ENCODE measurements at places on chromosomes 7 and 10.

DNA sequence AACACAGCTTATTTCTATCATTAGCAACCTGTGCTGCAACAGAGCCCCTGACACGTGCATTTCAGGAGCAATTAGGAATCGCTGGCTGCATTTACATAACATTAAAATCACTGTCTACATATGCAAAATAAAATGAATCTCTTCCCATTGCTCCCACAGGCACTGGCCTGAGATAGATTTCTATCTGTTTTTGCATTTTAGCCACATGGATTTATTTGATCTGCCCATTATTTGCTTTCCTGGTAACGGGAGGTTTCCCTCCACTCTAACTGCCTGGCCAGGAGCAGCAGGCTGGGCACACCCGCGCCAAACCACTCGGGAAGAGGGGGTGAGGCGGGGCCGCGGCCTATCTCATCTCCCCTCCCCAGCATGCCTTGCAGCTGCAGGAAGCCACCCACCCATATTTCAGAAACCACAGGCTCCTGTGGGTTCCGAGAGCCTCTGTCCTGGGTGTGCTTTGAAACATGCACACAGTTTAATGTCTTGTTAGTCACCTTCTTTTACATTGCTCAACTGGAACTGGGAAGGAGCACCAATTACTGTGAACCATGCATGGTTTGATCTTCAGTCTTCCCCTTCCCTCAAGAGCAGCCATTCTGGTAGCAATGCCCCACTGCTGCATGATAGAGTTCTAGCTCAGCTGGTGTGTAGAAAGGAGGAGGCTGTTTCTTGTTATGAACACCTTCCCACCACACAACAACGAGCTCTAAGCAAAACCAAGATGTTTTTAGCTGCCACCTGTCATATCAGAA, 37.7 kb upstream of the IKZF1 start:
- DNase-seq: peak; percentile 21

DNA sequence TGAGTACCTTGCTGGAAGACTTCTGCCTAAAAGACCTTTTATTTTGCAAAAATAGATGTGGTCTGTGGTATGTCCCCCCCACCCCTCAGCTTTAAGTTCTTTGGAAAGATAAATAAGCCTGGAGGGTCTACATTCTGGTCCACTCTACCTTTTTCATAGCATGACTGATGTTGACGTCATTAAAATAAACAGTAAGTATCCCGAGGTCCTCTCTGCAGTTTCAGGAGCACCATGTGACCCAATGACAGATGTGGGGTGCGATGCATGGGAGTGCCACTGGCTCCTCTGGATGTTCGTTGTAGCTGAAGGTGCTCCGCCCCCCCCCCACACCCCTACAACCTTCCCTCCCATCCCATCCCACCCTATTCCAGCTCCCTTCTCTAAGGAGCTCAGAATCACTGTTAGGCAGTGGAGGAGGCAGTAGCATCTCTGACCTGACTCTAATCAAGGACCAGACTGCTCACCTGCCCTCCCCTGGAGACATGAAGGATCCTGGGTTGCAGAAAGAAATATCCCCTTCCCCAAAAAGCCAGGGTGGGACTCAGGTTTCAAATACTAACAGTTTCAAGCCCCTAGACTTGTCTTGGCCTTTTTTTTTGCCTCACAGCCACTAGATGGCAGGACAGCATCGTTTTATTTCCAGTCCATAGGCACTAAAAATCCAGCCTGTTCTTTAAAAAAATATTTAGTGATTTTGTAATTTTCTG, 25.1 kb downstream of the CASP7 start:
- DNase-seq: no peak

DNA sequence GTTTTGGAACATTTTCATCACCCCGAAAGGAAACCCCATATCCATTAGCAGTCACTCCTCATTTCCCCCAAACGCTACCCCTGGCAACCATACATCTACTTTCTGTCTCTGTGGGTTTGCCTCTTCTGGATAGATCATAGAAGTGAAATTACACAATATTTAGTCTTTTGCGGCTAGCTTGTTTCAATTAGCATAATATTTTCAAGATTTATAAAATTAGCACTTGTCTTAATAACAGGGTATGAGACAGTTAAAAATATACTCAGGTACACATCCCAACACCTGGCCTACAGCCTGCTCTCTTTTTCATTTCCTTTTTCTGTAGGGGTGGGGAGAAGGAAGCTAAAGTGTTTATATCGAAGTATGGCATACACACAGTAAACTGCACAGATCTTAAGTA, 81.4 kb upstream of the LRGUK start:
- DNase-seq: no peak

GRCh38 chr7:111388912-111389311, 173.4 kb downstream of the IMMP2L start:
- no peak for DNase-seq

DNA sequence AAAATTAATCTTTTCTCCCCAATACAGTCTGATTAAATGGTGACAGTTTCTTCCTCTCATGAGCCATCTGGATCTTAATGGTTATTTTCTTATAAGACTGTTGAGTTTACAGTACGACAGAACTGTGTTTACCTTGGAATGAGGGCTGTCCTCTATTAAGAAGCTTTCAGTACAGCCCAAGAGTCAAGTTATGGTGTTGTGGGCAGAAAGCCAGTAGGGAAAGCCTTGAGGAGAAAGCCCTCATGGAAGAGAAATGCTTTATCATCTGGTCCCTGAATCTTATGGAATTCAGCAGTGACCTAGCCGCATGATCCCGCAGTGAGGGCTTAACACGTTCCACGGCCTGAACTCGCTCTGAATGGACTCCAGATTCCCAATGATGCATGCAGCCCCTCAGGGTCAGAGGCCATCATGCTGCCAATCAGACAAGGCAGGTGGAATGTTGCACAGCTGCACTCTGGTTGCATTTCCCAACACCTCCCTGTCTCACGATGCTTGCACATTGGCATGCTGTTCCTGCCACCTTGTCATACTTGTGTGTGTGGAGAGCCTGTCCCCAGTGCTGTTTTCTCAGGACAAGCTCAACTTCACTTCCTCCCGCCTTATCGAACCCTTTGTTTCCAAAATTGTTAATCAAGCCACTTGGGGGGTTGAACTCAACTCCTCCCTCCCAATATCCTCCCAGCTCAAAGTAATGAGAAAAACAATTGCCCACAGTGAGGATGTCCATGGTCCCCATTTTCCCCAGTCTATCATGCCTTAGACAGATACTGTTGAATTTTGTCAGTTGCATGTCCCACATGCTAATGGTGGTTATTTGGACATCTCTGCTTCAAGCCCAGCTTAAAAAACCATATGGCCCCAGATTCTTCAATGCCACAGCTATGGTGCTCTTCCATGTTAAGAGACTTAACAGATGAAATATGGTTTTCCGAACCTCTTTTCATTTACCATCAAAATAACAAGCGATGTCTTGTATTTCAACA, 211.1 kb upstream of the TCF7L2 start:
- no peak for DNase-seq

- no peak for DNase-seq
Measured at GRCh38 chr10:124647421-124648130, 96.6 kb downstream of the FAM53B start.

- DNase-seq: no peak
Measured at GRCh38 chr10:118203461-118203860, 138.7 kb downstream of the FAM204A start.

- no peak for DNase-seq
Measured at GRCh38 chr10:126387041-126387921, 996 bp downstream of the ADAM12 start.

DNA sequence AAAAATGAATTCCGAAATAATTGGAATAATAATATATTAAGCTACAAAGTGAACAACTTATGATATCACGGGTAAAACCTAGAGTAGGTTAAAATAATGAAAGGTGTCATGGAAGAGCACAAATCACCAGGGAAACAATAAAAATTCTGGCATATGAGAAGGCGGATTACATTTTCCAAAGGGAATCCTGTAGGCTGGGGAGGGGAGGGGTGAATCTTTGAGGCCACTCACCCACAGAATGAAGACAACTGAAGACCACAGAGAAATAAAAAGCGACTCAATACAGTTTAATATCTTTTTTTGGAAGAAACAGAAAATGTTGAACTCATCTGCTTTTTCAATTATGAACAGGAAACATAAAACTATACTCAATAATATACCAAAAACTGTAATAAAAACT, 129.4 kb upstream of the HPS1 start:
- DNase-seq: no peak

DNA sequence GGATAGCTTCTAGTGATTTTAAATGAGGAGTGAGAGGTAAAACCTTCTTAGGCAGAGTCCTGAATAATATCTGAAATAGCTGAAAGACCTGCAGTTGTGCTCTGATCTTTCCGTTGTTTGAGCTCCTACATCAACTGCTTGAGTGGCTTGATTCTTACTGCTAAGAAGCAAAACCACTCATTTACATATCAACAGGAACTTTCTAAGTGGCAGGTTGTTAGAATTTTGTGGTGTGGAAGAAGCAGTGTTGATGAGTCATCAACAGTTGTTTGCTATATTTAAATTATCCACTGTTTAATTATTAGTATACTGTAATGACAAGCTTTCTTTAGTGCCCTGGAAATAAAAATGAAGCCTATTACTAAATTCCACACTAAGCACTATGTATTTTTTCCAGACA, 689.5 kb downstream of the DNAJB9 start:
- DNase-seq: no peak

GRCh38 chr10:132434405-132435005, 37.5 kb downstream of the PWWP2B start:
- no peak for DNase-seq

DNA sequence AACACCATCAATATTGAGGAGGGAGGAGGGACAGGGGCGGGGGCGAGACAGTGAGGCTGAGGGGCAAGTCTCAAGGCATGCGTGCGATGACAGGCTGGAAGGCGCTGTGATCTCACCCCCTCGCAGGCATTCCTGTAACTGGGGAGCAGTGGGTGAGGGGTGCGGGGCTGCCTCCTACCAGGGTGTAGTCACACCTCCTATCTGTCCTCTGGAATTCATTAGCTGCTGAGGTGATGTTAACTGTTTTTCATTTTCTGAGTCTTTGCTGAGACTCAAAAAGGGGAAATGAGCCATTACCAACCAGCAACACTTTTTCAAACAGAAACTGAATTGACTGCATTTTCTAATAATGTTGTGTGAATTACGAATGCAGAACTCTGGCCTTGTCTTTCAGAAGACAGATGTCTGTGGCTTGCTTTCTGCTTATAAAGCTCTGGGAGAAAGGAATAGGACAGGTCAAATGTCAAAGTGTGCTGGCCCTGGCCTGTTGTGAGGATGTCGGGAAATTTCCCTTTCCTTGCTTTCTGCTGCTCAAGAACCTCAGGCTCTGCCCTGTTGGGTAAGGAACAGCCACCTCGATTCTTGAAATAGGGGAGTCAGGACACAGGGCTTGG, 23.7 kb upstream of the CDH23 start:
- DNase-seq: no peak

- DNase-seq: no peak
Measured at GRCh38 chr7:68440866-68441265, 1157.4 kb upstream of the AUTS2 start.

DNA sequence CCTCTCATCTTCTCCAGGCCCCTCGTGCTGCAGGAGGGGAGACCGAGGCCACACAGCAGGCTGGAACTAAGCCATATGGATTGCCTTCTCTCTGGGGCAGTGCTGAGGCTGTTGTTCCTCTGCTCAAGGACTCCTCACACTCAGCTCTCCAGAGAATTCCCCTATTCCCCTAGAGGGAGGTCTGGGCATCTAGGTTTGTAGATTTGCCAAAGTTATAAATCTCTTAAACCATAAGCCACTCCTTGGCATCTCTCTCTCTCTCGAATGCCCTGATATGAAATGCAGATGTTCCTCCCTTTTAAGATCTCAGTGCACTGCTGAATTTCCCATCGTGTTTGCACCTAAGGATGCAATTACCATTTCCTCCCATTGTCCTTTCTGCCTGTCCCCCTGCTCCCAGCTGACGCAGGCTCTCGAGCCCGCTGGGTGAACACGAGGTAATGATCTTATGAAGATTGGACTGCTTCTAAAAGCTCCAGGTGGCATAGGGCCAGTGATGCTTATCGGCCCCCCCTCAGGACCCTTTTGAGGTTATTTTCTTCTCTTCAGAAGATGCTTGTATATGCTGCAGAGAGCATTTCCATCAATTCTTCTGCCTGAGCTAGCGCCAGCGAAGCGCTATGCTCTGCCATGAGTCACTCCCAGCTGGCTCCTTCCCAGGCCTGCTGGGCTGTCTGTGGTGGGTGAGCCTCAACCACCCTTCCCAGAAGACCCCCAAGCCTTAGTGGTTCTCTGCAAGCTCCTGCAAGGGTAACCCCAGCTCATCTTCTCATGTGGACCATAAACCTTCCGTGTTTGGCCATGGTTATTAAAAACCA, 41.6 kb upstream of the AQP1 start:
- no peak for DNase-seq

DNA sequence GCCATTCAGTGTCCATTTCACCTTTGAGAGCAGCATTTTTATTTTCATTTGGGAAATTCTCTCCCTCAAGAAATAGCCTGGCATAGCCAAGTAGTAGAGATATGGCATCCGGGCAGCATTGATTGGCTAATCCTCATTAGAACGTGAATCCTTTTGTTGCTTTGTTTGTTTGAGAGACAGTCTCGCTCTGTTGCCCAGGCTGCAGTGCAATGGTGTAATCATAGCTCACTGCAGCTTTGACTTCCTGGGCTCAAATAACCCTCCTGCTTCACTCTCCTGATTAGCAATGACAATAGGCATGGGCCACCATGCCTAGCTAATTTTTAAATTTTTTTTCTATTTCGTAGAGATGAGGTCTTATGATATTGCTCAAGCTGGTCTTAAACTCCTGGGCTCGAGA, 1174.9 kb upstream of the AUTS2 start:
- DNase-seq: no peak

- DNase-seq: peak; percentile 44
Measured at GRCh38 chr7:150988230-150989226, 2.3 kb upstream of the NOS3 start.

- no peak for DNase-seq
Measured at GRCh38 chr10:78957471-78958039, 111.2 kb upstream of the ZMIZ1 start.

DNA sequence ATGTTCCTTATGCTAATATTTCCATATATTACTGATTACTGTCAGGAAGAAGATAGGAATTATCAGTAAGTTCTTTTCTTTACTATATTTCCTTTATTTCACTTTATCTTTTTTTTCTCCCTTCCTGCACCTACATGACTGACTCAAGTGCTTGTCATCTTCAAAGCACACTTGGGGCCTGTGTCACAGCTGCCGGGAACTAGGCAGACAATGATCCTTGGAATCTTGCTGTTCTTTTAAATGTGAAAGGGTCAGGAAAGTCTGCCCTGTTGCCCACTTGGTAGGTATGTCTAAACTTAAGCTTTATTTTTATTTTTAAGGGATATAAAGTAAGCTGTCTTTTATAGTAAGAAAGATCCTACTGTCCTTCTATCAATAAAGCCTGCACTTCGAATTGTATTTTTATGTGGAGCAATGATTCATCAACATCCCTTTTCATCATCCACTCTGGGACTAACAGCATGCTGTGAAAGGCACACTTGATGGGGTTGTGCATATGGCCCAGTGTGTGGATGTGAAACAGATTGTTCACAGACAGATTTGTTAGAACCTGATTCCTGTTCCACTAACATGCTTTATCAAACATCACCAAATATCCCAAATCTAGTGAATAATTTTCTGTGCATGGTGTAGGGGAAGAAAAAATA, 556.9 kb downstream of the DNAJB9 start:
- no peak for DNase-seq

- DNase-seq: no peak
Measured at GRCh38 chr10:131840788-131841118, 60.1 kb upstream of the PPP2R2D start.

GRCh38 chr10:24469993-24470392, 253.7 kb downstream of the ARHGAP21 start:
- DNase-seq: no peak

GRCh38 chr7:39919646-39920045, 30.4 kb upstream of the CDK13 start:
- no peak for DNase-seq
